ENCODE measurements at places on chromosomes 3 and 15.

DNA sequence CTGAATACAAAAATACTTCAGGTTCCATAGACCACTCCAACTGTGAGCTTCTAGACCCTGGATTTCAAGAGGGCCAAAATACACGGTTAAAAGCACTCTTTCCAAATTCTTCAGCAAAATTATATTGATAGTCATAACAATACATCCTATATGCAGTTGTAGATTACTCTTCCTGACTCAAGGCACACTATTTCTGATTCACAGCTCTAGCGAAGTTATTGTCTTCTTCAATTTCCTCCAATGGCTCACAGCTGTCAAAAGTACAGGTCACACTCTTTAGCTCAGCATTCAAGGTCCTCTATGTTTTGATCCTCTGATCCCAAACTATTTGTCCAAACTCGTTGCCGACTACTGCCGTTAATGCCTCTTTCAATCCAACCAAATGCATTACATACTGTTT is 13.5 kb upstream of the CCDC80 start:
- no peak for DNase-seq

DNA sequence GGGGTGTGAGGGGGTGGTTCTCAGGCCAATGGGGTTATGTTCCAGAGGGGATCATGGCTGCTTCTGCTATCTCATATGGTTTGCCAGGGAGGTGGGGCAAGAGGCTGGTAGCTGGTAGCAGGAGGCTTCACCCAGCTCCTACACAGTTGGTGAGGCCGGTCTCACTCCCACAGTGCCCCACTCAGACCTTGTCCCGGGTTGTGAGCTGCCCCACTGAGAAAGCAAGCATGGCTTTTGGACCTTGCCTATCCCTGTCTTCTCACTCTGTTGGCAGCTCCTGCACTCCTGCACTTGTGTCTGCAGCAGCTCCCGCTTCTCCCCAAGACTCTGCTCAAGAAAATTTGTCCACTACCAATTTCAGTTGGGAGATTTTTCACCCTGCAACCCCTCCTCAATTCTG is 46.1 kb downstream of the MYRIP start:
- DNase-seq, result no peak

GRCh38 chr3:138036572-138036971 is 26.6 kb downstream of the CLDN18 start:
- no peak for DNase-seq

- no peak for DNase-seq
Observed at GRCh38 chr15:40333922-40334492, 6.7 kb downstream of the CCDC9B start.

- DNase-seq, result no peak
Observed at GRCh38 chr3:194382196-194382891, 12.8 kb upstream of the LRRC15 start.

GRCh38 chr3:146396792-146397191 is 72.6 kb downstream of the PLSCR2 start:
- DNase-seq, result no peak

GRCh38 chr3:32816439-32817256 is 1.1 kb upstream of the TRIM71 start:
- DNase-seq, result no peak

DNA sequence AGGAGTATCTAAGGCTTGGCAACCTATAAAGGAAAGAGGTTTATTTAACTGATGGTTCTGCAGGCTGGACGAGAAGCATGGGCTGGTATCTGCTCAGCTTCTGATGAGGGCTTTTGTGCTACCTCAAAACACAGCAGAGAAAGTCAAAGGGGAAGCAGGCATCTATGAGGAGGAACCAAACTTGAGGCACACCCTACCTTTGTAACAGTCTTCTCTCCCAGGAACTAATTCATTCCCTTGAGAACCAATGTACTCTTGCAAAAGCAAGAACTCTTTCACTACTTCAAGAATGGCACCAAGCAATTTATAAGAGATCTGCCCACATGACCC is 109.0 kb downstream of the CGGBP1 start:
- DNase-seq, result no peak

DNA sequence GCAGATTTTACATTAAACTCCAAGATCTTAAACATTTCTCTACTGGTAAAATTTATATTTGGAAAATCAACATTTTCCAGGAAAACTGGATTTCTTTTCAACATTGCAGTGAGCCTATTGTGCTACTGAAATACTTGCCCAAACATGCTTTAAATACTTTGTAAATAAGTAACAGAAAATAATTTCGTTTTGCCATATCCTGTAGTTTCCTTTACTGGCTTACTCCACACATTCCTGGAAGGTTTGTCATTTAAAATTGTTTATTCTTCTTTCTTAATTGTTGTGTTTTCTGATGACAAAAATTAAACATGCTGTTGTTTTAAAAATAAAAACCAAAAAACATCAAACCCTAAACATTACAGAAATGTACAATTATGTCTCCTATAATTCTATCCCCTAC is 22.0 kb downstream of the ACAD11 start:
- no peak for DNase-seq

DNA sequence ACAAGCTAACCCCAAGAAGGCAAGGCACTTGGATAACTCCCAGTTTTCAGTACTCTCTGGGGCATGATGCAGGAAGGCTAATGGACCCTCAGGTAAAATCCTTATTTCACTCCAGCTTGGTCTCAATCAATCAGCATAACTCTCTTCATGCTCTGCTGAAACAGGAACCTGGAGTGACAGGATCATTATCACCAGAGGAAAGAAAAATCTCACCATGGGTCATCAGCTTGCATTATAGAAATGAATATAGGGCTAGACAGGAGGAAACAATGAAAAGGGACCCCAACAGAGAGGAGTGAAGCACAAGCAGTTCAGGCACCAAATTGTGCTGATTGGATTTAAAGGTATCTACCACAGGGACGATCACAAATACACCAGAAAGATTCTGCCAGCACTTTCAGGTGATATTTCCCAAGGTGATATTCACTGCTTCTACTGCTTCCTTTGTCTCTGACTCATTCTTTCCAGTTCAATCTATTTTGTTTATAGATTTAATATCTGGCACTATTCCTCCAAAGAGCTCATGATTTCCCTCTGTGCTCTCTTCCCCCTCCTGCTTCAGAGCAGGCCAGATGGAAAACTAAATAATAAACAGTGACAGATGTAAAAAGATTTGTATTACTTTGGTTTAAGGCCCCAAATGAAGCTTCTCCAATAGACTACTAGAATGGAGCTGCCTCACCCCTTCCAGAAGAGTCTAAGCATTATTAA is 22.9 kb upstream of the THUMPD3 start:
- no peak for DNase-seq

GRCh38 chr15:85454403-85454802 is 74.0 kb downstream of the AKAP13 start:
- DNase-seq, result no peak

DNA sequence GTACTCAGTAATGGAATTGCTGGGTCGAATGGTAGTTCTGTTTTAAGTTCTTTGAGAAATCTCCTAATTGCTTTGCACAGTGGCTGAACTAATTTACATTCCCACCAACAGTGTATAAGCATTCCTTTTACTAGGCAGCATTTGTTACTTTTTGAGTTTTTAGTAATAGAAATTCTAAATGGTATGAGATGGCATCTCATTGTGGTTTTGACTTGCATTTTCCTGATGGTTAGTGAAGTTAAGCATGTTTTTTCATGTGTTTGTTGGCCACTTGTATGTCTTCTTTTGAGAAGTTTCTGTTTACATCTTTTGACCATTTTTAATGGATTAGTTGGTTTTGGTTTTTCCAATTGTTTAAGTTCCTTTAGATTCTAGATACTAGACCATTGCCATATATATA is 28.4 kb downstream of the TP63 start:
- no peak for DNase-seq

GRCh38 chr3:121958801-121959200 is 63.2 kb downstream of the ILDR1 start:
- no peak for DNase-seq

- DNase-seq, result no peak
Observed at GRCh38 chr3:109532257-109533216, 195.2 kb upstream of the DPPA4 start.

GRCh38 chr3:108251844-108252243 is 29.6 kb upstream of the IFT57 start:
- DNase-seq, result no peak

DNA sequence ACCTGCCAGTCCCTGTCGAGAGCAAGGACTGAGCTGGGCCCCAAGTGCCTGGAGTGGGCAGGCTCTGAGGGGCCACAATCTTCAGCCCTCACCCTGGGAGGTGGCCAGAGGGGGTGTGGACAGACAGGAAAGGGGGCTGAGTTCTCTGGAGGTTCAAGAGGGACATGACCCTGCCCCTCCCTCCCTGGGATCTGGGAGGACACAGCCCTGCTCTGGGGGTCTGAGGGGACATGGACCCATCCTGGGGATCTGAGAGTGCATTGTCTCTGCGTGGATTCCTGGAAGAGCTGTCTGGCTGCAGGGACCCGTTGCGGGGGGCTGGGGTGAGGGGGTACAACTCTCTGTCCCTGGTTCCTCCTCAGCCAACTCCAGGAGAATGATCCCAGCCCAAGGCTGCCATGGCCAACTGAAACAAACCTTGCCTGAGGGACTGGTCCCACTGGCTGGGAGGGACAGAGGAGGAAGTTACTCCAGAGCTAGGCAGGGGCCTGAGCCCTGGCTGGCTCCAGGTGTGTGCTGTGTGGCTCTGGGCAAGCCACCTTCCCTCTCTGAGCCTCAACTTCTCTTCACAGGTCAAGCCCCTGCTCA is 29.0 kb downstream of the PTH1R start:
- no peak for DNase-seq

DNA sequence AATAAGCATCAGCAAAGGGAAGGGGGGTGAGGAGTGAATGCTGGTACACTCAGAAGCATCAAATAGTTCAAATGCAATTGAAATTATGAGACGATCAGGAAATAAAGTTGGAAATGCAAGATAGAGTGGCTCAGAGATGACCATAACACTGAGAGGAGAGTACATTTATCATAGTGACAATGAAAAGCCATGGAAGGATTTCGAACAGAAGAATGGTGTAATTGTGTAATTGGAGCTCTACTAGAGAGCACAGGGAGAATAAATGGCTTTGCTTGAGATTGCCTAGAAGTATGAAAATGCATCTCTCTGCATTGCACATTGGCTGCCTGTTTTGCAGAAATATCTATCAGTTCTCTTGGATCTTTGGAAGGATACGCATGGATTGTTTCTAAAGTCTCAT is 163.3 kb downstream of the TP63 start:
- DNase-seq, result no peak

DNA sequence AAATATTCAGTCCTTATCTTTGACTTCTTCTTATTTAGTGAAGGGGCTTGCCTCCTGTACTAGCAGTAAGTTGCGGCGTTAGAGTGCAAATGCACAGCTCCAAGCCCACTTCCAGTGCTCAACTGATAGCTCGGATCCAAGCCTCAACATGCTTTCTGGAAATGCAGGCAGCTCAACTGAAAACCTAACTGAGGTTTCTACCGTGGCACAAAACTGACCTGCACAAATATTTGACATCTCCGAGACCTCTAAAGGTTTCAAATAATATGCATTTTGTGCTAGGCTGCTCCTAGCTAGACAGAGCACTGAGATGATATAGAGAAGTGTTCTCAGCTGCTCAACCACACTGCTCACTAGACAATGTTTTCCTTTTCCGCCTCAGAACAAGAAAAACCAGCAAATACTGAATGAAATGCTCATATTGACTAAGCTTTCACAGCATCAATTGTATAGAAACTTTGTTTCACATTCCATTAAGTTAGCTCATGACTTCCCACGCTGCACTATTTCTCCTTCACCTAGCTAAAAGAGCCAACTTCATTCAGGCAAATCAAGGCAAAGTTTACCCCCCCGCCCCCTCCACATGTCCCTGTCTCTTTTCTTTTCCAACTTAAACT is 822 bp downstream of the ZNF385D start:
- DNase-seq, result no peak

GRCh38 chr3:38588995-38589937 is 60.2 kb downstream of the SCN5A start:
- DNase-seq, result no peak

DNA sequence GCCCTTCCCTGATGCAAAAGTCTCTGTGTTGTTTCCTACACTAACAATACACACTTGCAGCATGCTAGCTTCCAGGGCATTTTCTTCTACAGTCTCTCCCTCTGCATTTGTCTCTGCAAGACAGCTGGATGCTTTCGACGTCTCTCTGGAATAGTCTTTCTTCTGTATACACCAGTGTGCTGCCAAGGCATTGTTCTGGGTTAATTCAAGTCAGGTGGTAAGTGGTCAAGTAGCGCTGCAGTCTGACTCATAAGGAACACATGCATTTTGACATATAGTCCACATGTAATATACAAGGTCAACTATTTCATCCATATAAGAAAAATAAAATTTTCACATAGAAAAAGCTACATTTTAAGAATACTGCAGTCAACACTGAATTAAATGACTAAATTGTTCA is 92.7 kb downstream of the MYLK start:
- DNase-seq, result no peak

- no peak for DNase-seq
Observed at GRCh38 chr3:178771511-178771910, 235.3 kb downstream of the KCNMB2 start.

GRCh38 chr3:172244011-172244410 is 204.2 kb downstream of the GHSR start:
- no peak for DNase-seq

Data from stimulated activated CD8-positive, alpha-beta memory T cell treated with anti-CD3 and anti-CD28 coated beads, Interleukin-7, amount 100 ng/mL, for 1 hour (primary cell).